Activated gamma-delta T cell (primary cell): ENCODE measurements at places on chromosomes 7 and 10.

DNA sequence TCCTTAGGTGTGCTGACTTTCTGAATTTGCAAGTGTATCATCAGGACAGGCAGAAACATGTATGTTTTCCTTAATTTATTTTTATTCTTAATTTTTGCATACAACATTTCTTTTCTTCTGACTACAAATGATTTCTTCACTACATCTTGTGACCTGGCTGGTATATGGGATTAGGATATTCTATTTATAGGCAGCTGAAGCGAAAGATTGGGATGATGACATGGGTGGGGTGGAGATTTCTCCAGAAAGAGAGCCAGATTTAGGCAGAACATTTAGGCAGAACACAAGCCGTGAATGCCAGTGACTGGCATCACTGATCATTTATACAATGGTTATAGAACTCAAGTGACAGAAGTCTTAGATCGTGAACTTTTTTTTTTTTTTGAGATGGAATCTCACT lies 256.7 kb downstream of the KLF6 start:
- DNase-seq = no peak

GRCh38 chr10:126186766-126187165 lies 201.5 kb downstream of the ADAM12 start:
- no peak for DNase-seq

DNA sequence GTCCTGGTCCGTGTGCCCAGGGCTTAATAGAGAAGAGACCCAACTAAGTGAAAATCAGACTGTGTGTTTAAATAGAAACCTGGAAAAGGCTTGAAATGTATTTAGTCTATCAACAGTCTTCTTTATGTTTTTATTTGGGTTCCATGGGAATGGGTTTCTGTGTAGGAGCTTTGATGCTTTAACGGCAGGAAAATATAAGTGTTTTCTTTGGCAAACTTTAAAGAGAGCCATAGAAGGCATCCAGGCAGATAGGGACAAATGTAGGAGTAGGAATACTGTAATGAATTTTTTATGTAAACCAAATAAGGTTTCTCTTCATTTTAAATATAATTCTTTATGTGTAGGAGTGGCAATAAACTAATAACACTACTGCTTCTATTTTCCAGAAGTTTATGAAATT lies 989.0 kb downstream of the GATA3 start:
- no peak for DNase-seq

DNA sequence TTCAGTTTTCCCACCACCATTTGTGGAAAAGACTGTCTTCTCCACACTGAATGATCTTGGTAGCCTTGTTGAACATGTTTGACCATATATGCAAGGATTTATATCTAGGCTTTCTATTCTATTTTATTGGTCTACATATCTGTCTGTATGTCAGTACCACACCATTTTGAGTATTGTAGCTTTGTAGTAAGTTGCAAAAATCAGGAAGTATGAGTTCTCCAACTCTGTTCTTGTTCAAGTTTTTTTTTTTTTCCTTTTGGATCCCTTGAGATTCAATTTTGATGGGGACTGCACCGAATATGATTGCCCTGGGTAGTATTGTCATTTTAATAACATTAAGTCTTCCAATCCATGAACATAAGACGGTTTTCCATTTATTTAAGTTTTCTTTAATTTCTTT lies 176.8 kb downstream of the DNAJC1 start:
- DNase-seq = no peak

GRCh38 chr7:35418716-35419390 lies 165.0 kb upstream of the TBX20 start:
- DNase-seq = no peak

DNA sequence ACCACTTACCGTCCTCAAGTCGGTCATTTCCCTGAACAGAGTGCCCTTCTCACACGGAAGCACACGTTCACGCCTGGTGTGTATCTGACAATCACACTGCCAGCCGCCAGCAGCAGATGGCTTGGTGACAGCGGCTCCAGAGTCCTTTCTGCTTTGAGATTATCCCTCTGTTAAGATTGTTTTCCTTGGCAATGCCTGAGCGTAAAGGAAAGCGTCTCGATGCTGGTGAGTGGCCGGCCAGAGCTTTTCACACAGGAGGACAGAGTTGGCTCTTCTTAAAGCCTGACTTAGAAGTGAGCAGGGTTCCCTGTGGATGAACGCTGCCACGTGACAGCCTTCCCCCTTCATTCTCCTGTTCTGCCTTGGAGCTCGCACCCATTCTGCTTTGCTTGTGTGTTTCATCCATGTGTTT lies 22.1 kb upstream of the PRKAR1B start:
- DNase-seq = no peak

GRCh38 chr7:70434376-70434775 lies 697.6 kb upstream of the GALNT17 start:
- DNase-seq = no peak

- DNase-seq = no peak
Observed at GRCh38 chr7:42227936-42228591, 8.9 kb downstream of the GLI3 start.

GRCh38 chr7:159028508-159029401 lies 115.9 kb downstream of the VIPR2 start:
- DNase-seq = no peak

- DNase-seq = no peak
Observed at GRCh38 chr10:104142081-104142480, 20.1 kb downstream of the SFR1 start.

GRCh38 chr10:7285522-7286322 lies 125.1 kb downstream of the SFMBT2 start:
- DNase-seq = no peak

DNA sequence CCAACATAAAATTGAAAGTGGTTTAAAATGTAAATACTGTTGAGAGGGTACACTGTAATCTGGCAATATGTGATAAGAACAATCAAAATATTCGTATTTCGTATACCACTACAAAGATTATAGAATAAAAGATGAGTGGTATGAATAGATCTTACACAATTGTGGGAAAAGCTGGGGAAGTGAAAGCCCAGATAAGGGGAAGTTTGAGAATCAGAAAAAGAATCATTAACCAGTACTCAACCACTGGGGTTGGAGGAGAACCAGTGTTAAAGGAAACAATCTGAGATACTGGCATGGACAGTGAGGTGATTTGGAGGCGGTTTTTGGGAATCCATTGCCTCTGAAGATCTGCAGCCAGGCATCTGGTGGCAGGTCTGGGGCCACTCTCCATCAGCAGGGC lies 59.7 kb upstream of the CDK14 start:
- DNase-seq = no peak

DNA sequence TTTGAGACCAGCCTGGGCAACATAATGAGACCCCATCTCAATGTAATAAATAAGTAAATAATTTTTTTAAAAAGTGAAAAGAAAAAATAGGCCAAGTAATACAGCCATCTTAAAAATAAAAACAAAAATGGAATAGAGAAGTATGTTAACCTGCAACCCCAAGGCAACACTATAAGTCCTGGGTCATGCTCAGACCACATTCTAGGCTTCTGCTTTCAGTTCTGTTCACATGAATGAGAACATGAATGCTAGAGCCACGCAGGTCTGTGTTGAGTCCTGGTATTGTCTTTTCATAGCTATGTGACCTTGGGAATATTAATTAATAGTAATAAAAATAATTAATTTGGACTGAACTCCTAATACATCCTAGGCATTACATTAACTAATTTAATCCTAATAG lies 284.0 kb downstream of the AUTS2 start:
- DNase-seq = no peak

DNA sequence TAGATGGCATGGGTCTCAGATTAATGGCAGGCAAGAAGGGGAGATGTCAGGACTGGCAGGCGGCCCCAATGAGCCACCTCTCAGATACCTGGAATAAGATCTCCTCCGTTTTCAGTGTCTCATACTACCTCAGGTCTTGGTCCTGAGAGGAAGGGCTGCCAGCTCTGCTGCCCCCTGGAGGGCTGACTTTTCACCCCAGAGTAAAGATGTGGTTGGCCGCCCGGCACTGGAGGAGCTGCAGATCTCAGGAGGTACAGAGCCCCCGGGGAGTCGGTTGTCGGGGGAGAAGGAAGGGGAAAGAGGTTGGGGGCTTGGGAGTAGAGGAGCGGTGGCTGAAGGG lies 642 bp upstream of the COL13A1 start:
- DNase-seq = no peak
